ENCODE measurements at places on chromosomes 7 and 10.
A peak's percentile ranks its signal among the peaks of the same experiment; 100 is the strongest.

DNA sequence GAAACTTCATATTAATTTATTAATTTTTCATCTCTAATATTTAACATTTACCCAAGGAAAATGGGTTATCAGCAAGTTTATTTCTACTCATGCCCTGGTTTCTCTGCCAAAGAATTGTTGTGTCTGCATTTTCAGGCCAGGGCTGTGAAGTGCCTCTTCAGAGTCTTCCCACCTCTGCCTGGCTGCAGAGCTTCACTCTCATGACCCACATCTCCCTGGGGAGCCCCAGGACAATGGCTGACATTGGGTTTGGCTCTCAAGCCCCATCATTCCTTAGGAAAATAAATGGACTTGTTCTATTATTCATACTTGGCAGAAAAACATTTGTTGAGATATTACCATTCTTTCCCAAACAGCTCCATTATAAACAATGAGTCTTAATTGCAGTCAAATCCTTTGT lies 30.3 kb downstream of the CACNA2D1 start:
- DNase-seq, result no peak

DNA sequence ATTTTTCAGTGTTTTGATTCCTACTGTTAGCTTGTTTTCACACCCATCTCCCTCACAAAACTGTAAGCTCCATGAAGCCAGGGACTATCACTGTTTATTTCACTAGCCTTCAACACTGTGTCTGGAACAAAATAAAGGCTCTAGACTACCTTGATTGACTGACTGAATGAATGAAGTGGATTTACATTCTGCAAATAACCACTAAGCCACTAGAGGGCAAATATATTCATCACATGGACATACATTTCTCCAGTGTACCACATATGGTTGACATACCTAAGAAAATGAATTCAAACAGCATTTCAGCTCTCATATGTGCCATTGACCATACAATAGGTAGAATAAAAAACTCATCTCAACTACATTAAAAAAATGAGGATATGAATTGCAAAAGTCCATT lies 185.9 kb downstream of the RAB11FIP2 start:
- no peak for DNase-seq

DNA sequence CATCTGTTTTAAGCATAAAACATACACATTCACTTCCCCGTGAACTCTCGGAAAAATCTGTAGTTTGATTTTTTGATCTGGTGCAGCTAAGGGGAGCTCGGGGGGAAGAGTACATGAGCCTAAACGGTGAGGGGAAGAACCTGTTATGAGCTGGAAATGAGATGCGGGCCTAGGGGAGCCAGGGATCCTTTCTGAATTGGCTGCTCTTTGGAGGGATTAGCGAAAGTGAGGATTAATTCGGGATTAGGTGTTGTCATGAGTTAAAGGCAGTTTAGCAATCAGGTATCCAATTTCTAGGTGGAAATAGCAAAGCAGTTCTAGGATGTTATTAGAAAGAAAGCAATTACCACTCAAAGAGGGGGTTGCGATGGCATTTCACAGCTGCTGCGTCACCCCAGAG lies 51.1 kb upstream of the ADARB2 start:
- DNase-seq, result no peak

GRCh38 chr7:50608196-50608906 lies 43.1 kb upstream of the DDC start:
- no peak for DNase-seq

GRCh38 chr7:140005754-140006503 lies 56.8 kb downstream of the PARP12 start:
- no peak for DNase-seq

- DNase-seq, result no peak
Measured at GRCh38 chr10:61350068-61350467, 103.1 kb downstream of the TMEM26 start.

DNA sequence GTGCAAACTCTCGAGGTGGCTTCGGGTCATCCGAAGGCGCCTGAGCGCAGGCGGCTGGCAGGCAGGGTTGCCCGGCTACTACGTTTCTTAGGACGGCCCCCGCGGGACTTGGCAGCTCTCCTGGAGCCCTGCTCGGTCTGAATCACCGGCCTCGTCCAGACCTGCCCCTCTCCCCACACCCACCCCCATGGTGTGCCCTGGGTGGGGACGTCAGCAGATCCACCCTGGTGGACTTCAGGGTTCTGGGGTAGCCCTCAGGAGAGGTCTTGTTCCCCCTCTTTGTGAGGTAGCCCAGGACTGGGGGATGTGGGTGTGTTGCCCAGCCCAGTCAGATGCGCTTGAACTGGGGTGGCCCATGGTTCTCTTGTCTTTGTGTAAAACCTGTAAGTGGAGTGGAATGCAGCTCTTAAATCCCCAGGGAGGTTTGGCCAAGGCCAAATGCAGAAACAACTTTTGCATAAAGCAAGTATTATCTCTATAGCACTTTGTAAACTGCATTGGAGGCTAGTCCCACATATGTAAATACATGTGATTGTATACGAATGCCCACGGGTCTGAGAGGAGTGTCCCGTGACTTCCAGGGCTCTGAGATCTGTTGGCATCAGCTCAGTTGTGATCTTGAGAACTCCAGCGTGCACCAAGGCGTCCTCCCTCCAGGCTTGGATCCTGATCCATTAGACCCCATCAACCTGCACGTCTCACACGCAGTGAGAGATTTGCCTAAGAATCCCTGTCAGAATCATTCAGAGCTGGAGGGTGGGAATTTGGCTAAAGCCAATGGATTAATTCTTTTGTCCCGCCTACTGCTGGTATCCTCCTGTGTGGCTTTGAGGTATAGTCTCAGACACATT lies 1.8 kb downstream of the PFKFB3 start:
- peak; percentile 77 for DNase-seq

DNA sequence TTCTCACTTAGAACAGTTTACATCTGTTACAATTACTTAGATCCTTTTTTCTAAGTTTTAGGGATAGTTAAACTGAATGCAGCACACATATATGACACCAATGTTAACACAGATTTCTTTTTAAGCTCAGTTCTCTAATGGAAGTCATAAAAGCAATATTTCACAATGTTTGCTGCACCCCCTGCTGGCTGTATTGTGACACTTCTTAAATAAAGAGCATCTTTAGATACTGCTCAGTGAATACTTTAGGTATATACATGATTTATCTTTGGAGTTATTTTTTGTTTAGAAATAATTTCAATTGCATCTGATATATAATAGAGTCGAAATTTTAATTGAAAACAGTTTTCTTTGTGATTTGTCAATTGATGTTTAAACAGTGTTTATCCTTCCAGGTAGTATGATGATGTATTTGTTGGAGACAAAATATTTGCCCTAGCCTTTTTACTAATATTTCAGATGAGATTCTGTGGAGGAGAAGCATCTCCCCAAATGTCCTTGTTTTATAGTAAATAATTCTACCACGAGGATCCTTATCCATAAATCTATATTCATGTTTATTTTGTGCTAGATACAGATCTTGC lies 174.4 kb downstream of the ST7 start:
- DNase-seq, result peak; percentile 49

All from PC-9 (cell line).